Neural crest cell (in vitro differentiated cells): ENCODE measurements at places on chromosomes 2 and 18. TPM values are rescaled to one million over a fixed set of nuclear protein-coding genes. Genes with fewer than 3 reads are reported as not detected.

GRCh38 chr2:150475479-150476250 lies 11.8 kb downstream of the RND3 start:
- no peak for DNase-seq

GRCh38 chr2:60885683-60886082 lies 4.3 kb downstream of the REL start:
- no peak for DNase-seq

DNA sequence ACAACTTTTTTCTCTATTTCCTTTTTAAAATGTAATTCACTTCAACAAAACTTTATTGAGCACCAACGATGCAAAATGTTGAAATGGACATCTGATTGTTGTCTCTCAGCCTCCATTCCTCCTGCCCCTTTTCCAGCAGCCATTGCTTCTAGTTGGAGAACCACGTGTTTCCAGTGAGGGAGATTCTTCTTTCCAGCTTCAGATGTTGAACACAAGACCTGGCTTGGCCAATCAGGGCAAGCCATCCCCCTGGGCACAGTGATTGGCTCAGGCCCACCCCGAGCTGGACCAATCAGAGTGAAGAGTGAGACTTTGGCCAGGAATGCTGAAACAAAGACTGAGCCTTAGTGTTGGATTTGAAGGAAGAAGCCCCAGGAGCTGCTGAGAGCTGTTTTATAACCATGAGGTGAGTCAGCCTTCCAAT lies 59.0 kb downstream of the E2F6 start:
- no peak for DNase-seq

The ADRA2B gene
- 0.79 and 0.82 TPM in 2 replicates for total RNA-seq

The FN1 gene
- 89.6 and 103 TPM in 2 replicates for total RNA-seq
